ENCODE measurements at places on chromosomes 6 and 20. TPM values are rescaled to one million over a fixed set of nuclear protein-coding genes. Genes with fewer than 3 reads are reported as not detected.

- DNase-seq = peak; percentile 25
These were observed 357 bp downstream of the PCSK2 start for GRCh38 chr20:17227219-17227575.

- DNase-seq = no peak
These were observed 12.9 kb upstream of the CBLN4 start for GRCh38 chr20:56018194-56018593.

DNA sequence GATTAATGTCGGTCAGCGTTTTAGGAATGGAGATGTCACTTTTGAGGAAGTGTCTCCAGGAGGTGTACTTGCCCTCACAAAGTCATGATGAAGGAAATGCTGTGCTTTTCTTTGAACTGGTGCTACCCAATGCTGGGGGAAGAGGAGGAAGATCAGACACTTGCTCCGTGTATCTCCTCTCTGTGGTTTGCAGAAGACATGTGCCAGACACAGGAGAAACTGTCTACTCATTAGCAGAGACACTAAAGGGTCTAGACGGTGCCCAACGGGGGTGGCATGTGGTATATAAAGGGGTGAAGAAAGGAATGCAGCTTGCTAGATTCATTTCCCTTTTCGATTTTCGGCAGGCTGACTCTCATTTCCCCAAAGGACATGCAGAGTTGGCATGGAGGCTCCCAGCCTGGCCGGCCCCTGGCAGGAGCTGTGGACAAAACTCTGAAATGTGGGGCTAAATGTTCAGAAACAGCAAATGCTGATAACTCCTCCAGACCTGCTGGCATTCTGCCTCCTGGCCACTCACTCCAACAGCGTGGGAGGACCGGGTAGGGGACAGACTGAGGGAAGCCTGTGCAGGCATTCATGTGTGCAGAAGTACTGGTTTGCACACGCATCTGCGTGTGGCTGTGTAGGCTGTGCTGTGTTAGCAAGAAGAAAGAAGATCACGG is 59.6 kb upstream of the QKI start:
- peak; percentile 93 for DNase-seq

DNA sequence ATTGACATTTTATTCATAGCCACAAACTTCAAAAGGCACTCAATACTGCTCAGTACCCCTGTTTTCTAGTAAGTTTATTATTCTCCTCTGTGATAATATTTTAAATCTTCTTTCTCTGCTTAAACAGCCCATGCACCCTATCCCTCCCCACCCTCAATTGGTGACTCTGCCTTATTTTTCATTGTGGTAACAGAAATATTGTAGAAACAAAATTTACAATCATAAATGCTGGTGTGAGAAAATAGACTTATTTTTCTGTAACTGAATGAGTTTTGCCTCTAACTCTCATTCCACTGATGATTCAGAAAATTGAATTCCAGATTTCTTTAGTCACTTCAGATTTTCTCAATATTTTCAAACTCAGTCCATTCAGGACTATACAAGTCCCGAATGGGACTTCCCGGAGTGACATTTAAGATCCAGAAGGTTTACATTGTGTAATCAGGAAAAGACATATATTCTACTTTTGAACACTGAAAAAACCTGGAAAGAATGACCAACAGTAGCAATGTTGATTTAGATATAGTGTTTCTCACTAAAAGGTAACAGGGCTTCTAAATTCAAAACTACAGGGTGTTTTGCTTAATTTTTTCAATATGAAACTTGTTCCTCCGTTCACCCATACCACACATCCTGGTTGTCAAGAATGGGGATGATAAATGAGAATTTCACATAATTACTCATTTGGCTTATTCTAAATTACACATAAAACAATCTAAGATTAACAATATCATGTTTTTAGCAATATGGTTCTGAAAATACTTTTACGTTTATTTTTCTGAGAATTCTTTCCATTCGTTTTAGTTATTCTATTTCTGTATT is 34.8 kb upstream of the UST start:
- DNase-seq = no peak

MICB gene
- polyA plus RNA-seq = 1.2 TPM

DNA sequence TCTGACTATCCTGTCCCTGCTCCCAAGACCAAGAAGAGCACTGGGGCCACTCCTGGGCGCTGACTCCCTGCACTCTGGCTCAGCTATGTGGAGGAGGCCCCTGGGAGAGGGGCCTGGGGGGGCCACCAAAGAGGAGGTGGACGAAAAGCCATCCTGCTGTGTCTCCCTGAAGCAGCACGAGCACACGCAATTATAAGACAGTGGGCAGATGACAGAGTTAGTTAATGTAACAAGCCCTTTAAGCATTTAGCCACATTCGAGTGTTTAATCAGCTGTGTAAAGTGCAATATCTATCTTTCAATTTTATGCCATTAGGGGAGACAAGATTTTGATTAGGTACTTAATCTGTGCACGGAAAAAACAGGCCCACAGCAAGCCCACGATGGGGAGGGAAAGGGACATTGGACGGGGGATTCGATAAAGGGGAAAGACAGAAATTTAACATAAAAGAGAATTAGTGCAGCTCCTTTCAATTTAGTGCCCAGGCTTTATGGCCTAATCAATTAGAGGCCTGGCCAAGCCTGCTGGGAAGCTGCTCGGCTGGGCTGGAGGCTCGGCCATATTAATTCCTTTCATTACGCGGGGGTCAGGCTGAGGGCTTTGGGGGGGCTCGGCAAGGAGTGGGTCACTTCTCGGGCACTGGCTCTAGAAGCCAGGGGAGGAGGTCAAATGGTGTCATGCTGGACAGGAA is 286.2 kb downstream of the DHX35 start:
- DNase-seq = no peak

- DNase-seq = no peak
These were observed 176.0 kb upstream of the FOXQ1 start for GRCh38 chr6:1135726-1136414.

ELOVL5 gene
- 27.6 TPM for polyA plus RNA-seq

GRCh38 chr6:1669996-1670395 is 60.3 kb downstream of the FOXC1 start:
- DNase-seq = no peak

SLC13A3 gene
- polyA plus RNA-seq = 0.50 TPM

ZBTB22 gene
- polyA plus RNA-seq = 12.5 TPM

DOK5 gene
- 12.9 TPM for polyA plus RNA-seq

TUBB1 gene
- polyA plus RNA-seq = 0.09 TPM

DNA sequence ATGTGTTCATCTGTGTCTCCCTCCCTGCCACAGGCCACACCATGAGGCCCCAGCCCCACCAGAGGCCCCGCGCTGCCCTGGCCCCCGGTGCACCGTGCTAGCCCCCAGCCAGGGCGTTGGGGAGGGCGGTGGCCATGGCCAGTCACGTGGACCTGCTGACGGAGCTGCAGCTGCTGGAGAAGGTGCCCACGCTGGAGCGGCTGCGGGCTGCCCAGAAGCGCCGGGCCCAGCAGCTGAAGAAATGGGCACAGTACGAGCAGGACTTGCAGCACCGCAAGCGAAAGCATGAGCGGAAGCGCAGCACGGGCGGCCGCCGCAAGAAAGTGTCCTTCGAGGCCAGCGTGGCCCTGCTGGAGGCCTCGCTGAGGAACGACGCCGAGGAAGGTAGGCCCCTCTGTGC is 30.3 kb downstream of the PPP1R16B start:
- DNase-seq = no peak

GRCh38 chr6:132651062-132651461 is 7.9 kb downstream of the TAAR1 start:
- no peak for DNase-seq

DNA sequence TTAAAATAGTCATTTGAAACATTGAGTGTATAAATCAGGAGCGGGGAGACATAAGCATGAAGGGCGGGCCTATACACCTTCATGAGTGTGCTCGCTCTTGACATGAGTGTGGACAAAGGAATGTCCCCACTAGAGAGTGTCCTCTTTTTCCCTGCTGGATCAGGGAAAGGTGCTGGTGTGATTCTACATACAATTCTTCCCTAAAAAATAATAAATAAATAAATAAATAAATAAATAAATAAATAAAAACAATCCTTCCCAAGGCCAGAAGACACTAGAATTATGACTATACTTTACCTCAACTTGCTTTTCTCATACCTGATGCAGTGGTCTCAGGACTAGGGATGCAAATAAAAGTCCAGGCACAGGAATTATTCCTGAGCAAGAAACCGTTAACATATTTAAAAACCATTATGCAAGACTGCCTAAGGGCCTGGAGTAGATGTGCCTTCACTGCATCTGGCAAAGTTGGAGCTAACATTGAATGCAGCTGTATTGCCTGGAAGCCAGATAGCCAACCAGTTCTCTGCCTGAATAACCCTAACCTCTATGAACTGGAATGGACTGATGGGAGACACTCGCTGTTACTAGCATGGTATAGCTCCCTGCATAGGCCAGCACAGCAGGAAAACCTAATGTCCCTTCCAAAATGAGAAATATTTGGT is 37.5 kb upstream of the MICB start:
- no peak for DNase-seq

DNA sequence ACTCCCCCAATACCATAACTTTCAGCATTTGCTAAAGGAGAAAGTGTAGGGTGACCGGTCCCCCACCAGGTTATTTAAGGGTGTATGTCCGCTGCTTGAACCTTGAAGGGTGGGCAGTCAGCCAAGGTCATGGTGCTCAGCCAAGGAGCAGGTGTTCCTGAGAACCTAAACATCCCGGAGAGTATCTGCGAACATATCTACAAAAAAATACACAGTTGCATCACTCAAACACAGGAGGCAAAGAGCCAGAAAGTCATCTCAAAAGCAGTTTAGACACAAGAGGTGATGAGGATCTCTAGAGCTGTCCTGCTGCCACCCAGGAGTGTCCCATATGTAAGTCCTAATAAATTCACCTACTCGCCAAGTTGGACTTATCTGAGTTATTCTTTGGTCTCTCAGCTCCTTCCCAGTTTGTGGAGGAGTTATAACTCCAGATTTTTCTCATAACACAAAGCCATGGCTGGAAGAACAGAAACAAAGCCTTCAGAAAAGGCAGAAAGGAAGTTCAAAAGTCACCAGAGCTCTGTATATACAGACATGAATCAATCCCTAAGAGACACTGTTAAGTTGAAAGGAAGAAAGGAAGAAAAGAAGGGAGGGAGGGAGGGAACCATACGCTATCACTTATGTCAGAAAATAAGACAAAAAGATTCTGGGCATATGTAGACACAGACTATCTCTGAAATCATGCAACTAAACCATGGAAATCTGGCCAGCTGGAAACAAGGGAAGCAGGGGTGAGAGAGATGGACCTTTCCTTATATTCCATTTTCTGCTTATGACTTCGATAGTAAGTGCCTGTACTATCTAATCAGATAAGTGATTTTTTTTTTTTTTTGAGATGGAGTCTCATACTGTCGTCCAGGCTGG is 11.3 kb downstream of the MBOAT1 start:
- peak; percentile 58 for DNase-seq

GRCh38 chr6:95670011-95670463 is 92.7 kb downstream of the MANEA start:
- DNase-seq = no peak

DNA sequence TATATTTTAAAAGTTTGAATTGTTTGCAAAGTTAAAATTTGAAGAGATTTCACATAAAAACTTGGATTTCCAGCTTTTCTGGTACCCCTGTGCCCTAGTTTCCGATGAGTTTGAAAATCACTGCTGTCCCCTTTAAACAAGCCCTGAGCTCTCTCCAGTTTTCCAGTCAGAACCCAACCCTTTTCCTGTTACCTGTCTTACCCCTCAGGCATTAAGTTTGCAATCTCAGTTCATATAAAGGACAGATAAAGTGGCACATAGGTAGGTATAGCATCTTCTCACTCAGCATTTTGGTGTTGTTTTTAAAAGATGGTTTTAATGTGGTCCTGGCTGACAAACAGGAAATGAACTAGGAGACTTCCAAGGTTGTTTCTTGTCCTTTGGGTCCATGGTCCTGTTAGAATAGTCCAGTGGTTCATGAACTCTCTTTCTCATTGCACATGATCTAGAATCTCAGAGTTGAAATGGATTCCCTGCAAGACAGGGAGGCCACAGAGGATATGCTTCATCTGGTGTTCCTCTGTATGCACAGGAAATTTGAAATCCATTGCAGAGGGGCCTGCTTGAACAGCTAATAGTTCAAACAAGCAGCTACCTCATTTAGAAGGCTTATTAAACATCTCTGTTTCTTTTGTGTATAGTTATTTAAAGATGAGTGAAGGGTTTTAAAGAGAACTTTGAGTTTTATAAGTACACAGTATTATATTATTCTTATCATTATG is 82.7 kb downstream of the JAG1 start:
- DNase-seq = no peak

LZTS3 gene
- polyA plus RNA-seq = 16.8 TPM

GRCh38 chr20:63346131-63347080 is 14.7 kb downstream of the CHRNA4 start:
- peak; percentile 49 for DNase-seq

PRL gene
- polyA plus RNA-seq = not detected

- no peak for DNase-seq
These were observed 36.4 kb upstream of the SASH1 start for GRCh38 chr6:148306286-148306685.

GRCh38 chr20:22808628-22809027 is 224.3 kb upstream of the FOXA2 start:
- no peak for DNase-seq

FNDC1 gene
- polyA plus RNA-seq = 0.07 TPM

DNA sequence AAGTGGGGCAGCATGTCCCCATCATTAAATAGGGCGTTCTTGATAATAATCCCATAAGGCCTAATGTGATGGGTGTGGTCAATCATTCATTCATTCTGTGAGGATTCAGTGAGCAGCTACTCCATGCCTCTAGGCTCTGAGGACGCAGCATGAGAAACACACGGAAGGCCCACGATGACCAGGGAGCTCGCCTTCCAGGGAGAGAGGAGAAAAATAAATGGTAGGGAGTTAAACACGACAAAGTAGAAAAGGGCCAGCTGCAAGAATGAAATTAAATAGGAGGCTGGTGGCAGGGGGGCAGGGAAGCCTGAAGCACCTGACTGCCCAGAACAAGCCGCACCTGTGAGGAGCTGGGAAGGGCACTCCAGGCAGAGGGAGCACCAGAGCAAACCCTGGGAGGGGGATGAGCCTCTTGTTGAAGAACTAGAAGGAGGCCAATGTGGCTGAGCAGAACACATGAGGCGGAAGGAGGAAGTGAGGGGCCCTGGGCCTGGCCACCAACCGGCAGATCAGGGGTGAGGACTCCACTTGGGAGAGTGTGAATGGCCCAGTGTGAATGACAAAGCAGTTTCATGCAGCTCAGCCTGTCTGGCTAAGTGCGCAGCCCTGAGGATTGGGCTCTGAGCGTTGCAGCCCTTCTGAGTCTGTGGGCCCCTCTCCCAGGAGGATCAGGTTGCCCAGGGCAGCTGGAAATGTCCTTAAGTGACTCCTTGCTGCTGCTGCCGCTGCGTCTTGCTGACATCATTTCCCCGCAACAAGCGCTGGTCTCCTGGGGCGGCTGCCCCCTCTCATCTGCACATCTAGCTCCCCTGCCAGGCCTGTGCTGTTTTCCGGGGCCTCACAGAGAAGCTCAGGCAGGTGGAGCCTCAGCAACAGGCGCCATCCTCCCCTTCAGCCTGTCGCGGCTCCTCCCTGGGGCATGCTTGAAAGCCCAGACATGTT is 99.9 kb downstream of the CDH26 start:
- DNase-seq = peak; percentile 74

CNKSR3 gene
- polyA plus RNA-seq = 7.9 TPM

GRCh38 chr6:53109612-53110011 is 39.0 kb downstream of the GCM1 start:
- no peak for DNase-seq

HAO1 gene
- polyA plus RNA-seq = not detected

GRCh38 chr6:36094753-36095496 is 35.4 kb upstream of the MAPK13 start:
- DNase-seq = peak; percentile 79

ELOVL4 gene
- 0.61 TPM for polyA plus RNA-seq

- DNase-seq = no peak
These were observed 43.7 kb upstream of the PMEPA1 start for GRCh38 chr20:57753332-57754164.

- DNase-seq = peak; percentile 27
These were observed 417 bp downstream of the PRRT1 start for GRCh38 chr6:32151181-32151862.
